CD4-positive, alpha-beta T cell treated with Interleukin-1 beta for 1 hour (primary cell): ENCODE measurements at places on chromosomes 4 and X.

DNA sequence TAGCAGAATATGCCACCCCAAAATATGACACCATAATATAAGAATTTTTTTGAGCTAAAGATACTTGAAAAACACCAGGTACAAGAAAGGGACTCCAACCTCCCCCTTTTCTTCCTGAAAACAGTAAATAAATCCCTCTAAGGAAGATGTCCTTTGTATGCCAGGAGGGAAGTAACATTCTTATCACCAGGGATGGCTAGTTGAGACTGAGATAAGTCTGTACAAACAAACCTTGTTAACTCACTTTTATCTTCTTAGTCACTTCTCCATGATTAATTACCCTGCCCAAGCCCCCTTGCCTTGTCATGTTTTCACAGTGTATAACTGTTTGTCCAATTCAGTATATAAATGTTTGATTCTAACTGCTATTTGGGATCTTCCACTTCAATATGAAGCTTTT, 888.0 kb downstream of the PCDH18 start:
- DNase-seq, result no peak

- DNase-seq, result no peak
Measured at GRCh38 chr4:176438401-176438800, 118.6 kb downstream of the SPCS3 start.

DNA sequence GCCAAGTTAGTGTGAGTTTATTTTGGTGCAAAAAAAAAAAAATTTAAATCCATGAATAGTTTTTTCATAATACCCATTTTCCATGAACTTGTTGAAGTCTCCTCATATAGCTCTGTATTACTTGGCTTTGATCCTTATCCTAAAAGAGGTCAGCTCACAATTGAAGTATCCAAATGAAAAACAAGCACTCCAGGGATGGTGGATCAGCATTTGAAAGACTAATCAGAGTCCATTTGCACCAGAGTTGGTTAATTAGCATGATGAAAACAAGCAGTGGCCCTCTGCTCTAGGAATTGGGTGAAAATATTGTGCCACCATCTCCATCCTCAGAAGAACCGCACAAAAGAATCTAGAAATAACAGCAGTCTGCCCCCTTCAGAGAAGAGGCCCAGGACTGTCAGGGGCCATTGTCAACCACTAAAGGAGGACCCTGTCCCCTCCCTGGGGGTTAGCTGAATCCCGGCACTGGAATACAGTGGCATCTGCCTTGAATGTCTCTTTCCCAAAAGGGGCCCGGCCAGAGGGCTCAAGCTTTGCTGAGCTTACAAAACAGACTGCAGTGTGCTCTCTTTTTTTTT, 24.7 kb downstream of the SH3KBP1 start:
- DNase-seq, result no peak

DNA sequence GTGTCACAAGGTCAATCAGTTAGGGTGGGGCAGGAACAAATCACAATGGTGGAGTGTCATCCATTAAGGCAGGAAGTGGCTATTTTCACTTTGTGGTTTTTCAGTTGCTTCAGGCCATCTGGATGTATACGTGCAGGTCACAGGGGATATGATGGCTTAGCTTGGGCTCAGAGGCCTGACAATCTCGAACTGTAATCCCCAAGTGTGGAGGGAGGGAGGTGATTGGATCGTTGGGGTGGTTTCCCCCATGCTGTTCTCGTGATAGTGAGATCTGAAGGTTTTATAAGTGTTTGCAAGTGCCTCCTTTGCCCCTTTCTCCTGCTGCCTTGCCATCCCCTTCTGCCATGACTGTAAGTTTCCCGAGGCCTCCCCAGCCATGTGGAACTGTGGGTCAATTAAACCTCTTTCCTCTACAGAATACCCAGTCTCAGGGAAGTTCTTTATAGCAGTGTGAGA, 36.7 kb upstream of the STS start:
- no peak for DNase-seq
